ENCODE measurements at places on chromosomes 4 and X.

- DNase-seq: no peak
These were observed 1.7 kb downstream of the CTBP1 start for GRCh38 chr4:1246901-1247863.

- DNase-seq: no peak
These were observed 98.2 kb downstream of the ANK2 start for GRCh38 chr4:113147498-113148111.

DNA sequence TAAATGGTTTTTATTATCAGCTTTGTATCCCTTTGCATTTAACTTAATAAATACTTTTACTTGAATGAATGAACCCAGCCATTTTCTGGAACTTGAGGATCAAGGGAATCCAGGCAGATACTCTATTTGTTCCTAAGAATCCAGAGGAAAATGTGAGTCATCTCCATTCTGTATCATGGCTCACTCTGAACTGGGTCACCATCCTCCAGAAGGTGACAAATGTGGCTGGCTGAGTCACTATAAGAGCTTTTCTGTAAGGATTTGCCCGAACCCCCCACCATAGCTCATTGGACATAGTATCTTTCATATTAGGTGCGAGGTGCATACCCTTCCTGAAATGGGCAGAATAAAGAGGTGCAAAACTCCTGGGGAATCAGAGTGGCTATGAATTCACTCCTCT is 25.8 kb downstream of the RTL9 start:
- no peak for DNase-seq

- no peak for DNase-seq
These were observed 48.4 kb downstream of the IL15 start for GRCh38 chr4:141684785-141685184.

DNA sequence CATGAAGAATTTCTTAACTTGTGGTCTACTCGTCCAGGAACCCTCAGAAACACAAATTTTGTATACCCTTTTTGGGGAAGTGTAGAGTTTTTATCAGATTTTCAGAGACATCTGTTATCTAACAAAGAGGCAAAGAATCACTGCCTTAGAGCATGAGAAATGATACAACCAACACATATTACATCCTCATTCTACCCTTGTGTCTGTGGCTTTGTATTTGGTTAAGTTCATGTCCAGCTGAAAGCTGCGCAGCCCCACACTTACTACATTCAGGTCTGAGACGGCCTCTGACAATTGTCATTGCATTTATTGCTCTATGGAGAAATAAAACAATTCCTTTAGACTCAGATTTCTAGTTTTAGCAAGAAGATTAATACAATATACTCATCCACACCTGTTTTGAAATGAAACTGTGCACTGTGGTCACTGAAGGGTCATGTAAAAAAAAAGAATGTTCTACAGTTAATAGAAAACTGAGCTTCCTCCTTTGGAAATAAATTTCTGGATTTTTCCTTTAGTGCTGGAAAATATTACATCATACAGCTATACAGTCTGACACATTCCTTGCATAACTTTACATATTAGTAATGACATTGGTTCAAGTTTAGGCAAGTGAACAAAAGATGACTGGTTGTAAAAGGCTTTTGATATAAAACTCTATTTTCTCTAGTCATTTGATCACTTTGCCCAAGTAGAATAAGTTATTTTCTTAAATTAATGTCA is 39.8 kb downstream of the GLRB start:
- peak; percentile 61 for DNase-seq

DNA sequence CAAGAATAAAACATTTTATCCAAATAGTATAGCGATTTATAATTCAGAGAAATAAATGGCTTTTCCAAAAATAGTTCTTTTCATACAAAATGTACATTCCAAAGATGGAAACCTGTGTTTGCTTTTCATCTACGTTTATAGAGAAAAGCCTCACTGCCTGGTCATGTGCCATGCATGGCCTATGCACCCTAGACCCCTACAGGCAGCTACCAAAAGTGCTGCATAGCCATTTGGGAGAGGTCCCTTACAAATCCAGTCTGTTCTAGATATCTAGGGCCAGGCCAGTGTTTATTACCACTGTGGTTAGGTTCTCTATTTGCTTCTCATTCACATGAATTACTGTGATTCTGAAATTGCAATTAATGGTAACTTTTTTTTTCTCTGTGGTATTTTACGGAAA is 17.2 kb downstream of the HMGB2 start:
- DNase-seq: no peak

DNA sequence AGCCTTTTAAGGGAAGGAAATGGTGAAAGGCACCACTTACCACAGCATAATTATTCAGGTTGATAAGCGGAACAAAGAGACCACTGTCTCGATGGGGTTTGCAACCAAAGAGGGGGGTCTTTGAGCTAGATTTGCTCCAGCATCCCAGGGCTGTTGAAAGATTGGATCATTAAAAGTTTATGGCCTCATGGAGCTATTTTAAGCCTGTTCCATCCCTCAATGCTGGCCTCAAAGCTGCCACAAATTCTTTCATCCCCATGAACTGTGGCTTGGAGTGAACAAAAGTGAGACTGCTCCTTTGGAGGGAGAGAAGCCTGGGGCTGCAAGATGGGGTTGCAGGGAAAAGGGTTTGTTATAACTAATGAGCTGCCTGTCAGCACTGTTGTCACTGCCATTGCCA is 209.8 kb downstream of the RTL9 start:
- DNase-seq: no peak

GRCh38 chr4:102299354-102300107 is 45.8 kb downstream of the SLC39A8 start:
- peak; percentile 52 for DNase-seq

DNA sequence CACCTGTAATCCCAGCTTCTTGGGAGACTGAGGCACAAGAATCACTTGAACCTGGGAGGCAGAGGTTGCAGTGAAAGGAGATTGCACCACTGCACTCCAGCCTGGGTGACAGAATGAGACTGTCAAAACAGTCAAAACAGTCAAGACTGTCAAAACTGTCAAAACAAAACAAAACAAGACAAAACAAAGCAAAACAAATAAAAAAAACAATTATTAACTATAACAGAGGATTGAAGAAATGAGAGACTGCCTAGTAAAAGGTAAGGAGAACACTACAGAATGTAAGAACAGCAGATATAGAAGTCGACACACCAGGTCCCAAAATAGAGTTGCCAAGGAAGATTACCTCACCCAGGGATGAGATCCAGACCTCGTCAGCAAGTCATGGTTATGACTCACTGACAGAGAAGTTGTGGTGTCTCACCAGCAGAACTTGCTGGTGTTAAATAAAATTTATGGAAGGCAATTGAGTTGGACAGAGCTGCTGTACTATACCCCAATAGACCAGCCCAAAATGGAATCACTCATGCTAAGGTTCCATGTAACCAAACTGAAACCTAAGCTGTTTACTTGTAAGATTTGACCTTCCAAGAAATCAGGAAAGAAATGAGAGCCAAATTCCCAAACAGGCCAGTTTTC is 32.1 kb upstream of the GK start:
- DNase-seq: no peak

- peak; percentile 36 for DNase-seq
These were observed 146.8 kb downstream of the KLHL4 start for GRCh38 chrX:87664381-87664780.

DNA sequence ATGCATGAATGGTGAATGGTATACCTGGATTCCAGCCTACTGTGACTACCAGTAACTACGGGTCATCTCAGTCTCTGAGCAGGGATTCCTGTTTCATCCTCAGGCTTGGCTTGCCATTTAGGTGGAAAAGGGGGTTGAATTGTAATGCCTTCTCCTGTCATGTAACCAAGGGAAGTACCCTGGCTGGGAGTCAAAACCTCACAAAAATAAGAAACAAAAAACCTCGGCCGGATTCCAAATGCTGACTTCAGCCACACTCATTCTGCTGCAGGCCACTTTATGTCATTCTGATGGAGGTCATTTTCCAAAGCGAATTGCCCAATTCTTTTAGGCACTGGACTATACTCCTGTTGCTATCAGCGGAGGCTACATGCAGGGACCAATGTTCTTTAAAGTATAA is 324.7 kb downstream of the LDB2 start:
- DNase-seq: no peak

Measured in HAP-1 (cell line).